Tibial nerve (tissue), 4 donors: ENCODE measurements at places on chromosomes 12 and 14.
A peak's percentile ranks its signal among the peaks of the same experiment; 100 is the strongest.

GRCh38 chr12:105343836-105344235, 13.3 kb downstream of the C12orf75 start:
- no peak for DNase-seq

DNA sequence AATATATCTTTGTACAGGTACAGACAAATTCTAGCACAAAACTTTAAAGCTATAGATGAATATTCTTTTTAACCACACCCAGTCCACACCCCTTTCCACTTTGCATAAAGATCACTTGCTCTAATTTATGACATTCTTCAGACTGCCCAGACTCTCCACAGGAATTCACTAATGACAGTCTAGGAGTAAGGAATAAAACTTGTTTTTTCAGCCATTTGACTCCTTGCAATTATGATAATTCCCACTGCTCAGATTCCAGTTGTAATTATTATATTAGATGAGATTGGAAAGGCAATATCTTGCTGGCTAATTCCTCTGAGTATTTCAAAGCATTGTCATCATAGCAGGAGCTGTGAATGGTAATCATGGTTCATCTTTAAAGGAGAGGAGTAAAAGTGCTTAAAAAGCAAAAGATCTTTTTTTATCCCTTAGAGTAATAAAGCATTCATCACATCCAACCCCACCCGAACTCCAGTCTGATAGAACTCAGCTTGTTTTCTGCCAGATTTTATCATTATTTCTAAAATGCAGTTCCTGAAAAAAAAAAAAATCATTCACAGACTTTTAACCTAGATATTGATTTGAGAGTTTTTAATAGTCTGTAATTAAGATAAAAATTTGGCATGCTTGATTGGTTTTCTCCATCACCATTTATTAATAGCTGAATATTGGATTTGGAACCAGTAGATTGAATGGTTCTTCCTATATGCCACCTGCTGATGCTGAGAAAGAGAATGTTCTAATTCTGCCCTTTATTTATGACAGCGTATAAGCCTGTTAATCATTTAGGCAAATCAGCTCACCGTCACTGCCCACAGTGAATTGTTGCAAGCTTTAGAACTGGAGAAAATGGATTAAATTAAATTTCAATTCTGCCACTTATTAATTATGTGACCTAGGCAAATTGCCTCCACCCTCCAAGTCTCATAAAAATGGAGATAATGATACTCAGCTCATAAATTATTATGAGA, 93.9 kb upstream of the RASSF8 start:
- DNase-seq: no peak

- DNase-seq: no peak
Measured at GRCh38 chr14:45698462-45699134, 445.6 kb upstream of the MIS18BP1 start.

DNA sequence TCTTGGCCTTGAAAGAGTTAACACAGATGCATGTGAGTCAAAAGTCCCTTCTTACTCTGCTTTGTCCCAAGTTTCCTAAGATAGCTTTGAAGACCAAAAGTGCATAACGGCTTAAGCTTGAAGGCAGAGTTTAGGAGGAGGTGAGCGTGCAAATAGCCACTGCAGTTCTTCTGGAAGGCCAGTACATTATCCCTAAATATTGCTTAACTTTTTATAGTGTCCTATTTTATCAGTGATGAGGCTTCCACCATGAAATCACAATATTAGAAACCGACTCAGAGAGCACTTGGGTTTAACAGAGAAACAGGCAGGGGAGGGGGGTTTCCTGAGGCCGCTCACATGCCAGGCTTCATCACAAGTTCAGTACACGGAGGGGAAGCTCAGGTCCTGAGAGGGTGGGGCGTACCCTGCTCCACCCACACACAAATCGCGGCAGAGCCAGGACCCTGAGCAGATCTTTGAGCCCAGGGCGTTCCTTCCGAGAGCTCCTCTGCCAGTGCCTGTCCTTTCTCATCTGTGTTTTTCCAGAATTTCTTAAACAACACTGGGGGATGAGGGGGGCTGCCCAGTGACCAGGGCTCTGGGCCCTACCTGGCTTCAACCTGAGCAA, 26.8 kb upstream of the BDKRB2 start:
- DNase-seq: peak; percentile 37

DNA sequence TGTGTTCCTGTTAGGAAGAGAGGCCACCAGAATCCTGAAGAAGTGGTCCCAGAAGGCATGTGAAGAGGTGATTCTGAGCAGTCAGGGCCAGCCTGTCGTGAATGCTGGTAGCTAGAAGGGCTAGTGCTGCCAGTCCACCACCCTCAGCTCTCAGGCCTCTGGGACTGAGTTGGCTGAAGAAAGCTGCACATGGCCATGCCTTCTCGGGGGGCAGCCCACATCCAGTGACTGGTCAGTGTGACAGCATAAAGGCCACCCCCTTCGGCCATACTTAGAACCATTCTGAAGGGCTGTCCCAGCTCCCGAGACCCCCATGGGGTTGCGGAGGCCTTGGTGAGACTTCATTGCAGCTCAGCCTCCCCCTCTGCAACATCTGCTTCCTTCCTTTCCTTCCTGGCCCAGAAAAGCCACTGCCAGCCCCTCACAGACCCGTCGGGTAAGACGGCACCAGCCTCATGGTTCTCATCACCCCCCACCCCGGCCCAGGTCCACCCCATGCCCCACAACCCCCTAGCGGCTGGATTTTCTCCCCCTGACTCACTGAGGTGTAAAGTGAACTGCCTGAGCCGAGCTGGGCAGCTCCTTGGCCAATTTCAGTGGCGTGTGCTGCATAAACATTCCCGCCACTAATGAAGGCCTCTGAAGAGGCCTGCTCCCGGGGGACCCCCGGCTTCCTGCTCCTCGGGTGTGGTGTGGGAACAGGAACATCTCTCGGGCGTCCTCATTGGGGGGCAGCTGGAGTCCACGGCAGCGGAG, 49.5 kb upstream of the DIO3 start:
- DNase-seq: no peak

GRCh38 chr12:1855241-1855640, 34.9 kb downstream of the LRTM2 start:
- DNase-seq: no peak

- DNase-seq: no peak
Measured at GRCh38 chr12:110165540-110166159, 41.5 kb downstream of the IFT81 start.

- no peak for DNase-seq
Measured at GRCh38 chr12:13981990-13982389, 588 bp upstream of the GRIN2B start.

DNA sequence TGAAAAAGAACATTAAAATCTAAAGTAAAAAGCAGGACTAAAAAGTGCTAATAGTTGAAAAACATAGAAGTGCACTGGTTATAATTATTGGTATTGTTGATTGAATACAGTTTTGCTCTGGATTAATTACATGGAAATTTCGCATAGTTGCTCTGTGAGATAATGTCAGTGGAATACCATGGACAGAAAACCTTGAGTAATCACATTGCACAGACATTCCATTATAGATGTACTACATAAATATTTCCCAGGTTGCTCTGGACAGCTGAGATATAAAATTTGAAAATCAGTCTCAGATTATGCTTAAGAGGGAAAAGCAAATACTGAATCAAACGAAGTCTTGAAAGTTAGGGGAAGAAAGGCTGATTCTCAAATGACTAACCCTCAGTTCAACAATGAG, 439.3 kb upstream of the FLRT2 start:
- no peak for DNase-seq

DNA sequence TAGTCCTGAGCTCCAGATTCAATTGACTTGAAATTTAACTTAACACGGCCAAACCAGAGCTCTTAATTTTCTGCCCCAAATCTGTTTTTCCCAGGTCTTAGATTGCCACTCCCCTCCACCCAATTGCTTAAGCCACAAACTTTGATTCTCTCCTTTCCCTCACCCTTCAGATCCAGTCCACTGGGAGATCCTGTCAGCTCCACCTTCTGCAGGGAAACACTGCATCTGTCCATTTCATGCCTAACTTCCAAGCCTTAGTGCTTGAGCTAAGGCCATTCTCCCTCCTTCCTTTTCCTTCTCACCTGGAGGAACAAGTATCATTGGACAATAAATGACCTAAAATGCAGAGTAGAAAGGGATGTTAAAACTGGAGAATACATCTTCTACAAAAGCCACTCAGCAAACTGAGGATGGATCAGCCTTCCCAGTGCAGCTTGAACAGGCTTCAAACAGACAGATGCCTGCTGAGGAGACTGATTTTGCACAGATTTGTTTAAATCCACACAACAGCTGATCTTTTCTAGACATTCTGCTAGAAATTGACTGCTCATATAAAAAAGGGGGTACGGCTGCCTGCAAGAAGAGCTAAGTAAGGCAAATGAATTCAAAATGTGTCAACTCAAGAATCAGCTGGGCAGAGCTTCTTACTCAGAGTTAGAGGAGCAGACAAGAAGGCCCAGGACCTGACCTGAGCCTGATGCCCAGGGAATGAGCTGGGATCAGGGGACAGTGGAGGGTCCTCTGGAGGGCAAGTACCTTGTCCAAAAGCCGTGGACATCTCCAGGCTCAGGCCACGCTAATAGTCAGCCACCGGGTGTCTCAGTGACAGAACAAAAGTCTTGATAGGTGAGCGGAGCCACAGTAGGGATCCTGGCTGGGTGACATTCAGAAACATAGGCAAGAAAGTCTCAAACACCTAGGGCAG, 81.3 kb upstream of the RIC8B start:
- no peak for DNase-seq

GRCh38 chr12:116314477-116314876, 37.0 kb upstream of the MED13L start:
- DNase-seq: no peak

DNA sequence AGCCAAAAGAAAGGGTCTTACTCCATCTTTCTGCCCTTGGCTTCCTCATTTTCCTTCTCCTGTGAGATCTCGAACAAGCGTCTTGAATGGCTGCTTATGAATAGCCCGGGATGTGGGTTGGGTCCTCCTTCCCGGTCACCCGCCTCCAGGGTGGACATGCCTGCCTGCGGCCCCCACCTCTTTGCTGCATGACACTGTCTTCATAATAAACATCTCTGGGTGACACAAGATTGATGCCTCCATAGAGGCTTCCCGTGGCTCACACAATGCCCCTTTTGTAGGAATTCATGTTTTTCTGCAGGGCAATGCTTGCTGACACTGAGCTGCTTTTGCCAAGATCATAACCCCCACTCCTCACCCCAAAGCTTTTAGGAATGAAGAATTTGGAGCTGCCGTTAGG, 125.9 kb downstream of the ZNF664 start:
- no peak for DNase-seq

- no peak for DNase-seq
Measured at GRCh38 chr14:98952593-98953350, 319.2 kb downstream of the BCL11B start.
